AG04449 (cell line): ENCODE measurements at places on chromosomes 13 and 19.

GRCh38 chr13:24185591-24186232 is 25.2 kb downstream of the SPATA13 start:
- DNase-seq, result peak; percentile 73

GRCh38 chr13:32267836-32268439 is 47.2 kb downstream of the ZAR1L start:
- DNase-seq, result no peak

- no peak for DNase-seq
Observed at GRCh38 chr19:2779121-2779740, 3.8 kb downstream of the SGTA start.

DNA sequence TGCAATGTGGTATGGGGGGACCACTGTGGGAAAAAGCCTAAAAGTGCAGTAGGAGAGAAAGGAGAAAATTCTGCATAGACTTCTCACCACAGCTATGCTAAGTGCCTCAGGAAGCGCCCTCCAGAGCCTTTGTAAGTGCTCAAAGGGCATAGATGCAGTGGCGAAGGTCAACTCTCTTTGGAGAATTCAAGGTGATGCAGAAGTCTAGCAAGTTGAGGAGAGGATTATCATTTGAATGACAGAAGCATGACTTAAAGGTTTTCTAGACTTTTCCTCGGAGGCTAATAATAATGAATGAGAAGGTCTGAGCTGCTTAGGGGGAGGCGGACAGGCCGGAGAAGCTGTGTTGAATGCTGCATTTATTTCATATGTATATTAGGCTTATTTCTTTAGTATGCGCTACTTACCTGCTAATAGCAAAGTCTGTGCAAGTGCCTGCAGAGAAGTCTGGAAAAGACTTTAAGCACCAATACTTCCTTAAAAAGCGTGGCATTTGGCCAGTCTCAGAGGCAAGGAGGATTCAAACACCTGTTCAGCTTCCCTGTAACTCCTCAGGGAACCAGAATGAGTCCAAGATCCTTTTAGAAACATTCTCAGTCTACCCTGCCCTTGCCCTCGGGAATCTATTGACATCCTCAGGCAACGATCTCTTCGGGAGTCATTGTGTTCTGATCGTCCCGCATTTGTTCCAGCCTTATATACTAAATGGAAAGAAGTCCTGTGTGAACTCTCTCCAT is 56.2 kb downstream of the FLT1 start:
- DNase-seq, result no peak

GRCh38 chr13:36887758-36888521 is 32.1 kb downstream of the SMAD9 start:
- DNase-seq, result no peak

- no peak for DNase-seq
Observed at GRCh38 chr13:64992314-64992713, 2237.8 kb downstream of the PCDH9 start.

GRCh38 chr13:50140581-50141374 is 125.5 kb downstream of the KCNRG start:
- DNase-seq, result no peak

- DNase-seq, result no peak
Observed at GRCh38 chr19:9828551-9829063, 889 bp downstream of the UBL5 start.

GRCh38 chr13:75455962-75456361 is 26.0 kb downstream of the TBC1D4 start:
- DNase-seq, result no peak

DNA sequence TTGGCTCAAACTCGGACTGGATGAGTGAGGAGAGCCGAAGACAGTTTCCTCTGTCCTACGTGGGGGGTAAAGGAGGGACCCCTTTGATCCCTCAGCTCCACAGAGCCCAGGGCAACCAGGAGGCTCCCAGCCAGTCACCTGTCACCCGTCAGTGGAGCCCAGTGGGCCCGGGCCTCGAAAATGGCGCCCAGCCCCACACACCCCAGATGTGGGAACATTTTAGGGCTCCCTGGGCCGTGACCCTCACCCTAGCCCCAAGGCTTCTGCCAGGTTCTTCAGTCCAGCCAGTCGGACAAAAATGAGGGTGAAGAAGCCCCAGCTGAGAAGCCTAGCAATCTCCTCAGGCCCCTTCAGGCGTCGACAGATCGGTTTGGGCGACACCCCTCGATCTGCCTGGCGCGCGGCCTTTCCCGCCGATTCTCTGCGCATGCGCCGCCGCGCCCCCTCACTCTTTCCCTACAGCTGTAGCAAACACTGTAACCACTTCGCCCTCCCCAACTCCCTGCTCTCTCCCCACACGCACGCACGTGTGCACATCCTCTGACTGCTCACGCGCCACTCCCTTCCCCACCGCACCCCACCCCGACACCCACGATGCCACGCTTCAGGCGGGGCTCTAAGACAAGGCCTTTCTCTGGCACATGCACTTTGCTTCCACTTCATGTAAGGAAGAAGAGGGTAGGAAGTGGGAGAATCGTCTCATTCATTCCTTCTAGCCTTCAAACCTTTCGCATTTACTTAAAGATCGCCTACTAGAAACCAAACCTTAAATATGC is at the start of gene SLC6A16:
TSS of gene SLC6A16 (minus strand) at position 391 of the 776 bp plus-strand sequence. CDS start 13,844 bp downstream, outside the sequence.
- DNase-seq, result no peak

- no peak for DNase-seq
Observed at GRCh38 chr19:5947435-5947834, 30.5 kb downstream of the RANBP3 start.

DNA sequence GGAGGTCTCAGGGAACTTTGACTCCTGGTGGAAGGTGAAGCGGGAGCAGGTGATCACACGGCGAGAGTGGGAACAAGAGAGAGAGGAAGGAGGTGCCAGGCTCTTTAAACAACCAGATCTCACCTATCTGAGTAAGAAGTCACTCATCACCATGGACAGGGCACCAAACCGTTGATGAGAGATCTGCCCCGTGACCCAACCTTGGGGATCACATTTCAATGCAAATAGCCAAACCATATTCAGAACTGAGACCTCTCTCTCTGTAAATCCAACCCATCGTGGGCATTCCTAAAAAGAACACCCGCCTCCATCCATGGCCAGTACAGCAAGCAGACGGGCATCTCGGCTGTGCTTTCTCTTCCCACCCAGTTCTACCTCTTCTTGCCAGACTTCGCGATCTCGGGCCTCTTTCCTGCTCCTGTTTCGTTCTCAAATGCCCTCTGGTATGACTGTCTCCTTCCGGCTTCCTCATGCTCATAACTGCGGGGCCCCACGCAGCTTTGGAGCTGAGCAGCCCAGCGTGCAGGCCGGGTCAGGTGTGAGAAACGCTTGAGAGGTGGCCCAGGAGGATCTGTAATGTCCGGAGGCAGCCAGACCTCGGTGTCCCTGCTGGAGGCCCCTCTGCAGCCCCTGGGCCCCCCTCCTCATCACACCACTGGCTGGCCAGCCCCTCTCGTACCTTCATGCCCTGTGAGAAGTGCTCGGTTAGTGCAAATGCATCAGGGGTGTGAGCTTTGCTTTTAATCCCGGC is 97.0 kb upstream of the GPR183 start:
- no peak for DNase-seq

DNA sequence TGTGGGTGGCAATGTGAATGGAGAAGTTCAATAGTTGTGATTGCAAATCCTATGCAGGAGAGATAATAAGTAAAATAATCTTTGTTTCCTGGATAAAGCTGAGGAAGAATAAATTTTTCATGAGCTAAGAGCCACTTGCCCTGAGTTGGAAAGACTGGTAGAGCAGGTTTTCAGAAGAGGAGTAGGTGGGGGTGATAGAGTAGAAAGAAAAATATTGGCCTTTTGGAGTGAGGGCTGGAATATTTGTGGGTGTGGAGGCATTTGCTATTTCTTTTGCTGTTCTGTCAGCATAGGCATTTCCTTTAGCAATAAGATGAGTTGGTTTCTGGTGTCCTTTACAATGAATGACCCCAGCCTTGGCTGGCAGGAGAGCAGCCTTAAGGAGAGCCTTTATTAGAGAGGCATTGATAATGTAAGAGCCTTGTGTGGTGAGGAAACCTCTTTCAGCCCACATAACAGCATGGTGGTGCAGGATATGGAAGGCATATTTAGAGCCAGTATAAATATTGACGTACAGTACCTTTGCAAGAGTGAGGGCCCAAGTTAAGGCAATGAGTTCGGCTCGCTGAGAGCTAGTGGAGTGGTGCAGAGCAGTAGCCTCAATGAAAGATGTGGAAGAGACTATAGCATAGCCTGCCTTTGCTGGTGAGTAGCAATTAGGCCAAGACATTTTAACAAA is 11.6 kb upstream of the ZNF431 start:
- DNase-seq, result no peak

- DNase-seq, result no peak
Observed at GRCh38 chr19:13146763-13147563, 3.2 kb downstream of the STX10 start.

GRCh38 chr13:32616883-32617511 is 30.7 kb downstream of the PDS5B start:
- no peak for DNase-seq

DNA sequence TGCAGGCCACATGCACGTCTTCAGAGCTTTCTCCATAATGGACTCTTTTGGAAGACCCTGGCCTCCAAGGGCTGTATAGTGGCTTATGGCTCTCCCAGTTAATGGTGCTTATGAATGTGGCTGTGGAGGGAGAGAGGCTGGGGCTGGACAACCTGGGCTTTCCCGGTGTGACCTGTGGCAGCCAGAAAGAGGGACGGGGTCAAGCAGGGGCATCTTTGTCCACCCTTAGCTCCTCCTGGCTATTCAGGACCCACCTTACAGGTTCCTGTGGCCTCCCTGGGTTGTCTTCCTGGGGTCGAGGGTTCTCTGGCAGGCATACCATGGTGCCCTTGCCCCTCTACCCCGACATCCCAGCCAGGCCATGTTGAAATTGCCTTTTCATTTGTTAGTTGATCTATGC is 75.6 kb downstream of the SIPA1L3 start:
- DNase-seq, result no peak

- no peak for DNase-seq
Observed at GRCh38 chr13:40189426-40189825, 477.0 kb downstream of the FOXO1 start.

DNA sequence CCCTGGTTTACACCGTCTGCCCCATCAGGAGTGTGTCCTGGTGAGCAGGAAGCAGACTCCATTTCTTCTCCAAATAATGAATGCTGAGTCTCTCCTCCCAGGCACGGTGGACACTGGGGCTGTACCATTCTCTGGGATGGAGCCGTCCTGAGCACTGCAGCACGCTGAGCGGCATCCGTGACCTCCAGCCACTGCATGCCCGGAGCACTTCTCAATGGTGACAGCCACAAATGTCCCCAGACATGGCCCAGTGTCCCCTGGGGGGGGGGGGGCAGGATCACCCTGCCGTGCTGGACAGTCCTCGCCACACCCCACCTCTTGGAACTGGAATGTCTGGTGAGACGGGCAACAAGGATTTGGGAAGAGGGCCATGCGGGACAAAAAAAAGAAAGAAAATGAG is 37.4 kb downstream of the GNG7 start:
- no peak for DNase-seq

DNA sequence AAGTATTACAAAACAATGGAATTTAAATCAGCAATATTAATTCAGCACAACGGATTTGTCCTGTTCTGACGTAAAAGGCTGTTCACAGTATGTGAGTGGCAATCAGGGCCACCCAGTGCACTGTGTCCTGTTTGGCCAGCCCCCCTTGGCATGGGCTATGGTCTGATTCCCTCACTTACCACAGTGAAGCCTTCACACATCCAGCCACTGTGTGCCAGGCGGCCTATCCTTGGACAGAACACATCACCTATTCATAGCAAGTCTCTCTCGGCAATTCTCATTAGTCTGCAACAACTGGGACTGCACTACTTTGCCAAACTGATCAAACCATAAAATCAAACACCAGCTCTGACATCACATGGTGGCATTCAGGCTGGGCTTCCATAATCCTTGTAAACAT is 221.5 kb upstream of the TSHZ3 start:
- DNase-seq, result no peak

DNA sequence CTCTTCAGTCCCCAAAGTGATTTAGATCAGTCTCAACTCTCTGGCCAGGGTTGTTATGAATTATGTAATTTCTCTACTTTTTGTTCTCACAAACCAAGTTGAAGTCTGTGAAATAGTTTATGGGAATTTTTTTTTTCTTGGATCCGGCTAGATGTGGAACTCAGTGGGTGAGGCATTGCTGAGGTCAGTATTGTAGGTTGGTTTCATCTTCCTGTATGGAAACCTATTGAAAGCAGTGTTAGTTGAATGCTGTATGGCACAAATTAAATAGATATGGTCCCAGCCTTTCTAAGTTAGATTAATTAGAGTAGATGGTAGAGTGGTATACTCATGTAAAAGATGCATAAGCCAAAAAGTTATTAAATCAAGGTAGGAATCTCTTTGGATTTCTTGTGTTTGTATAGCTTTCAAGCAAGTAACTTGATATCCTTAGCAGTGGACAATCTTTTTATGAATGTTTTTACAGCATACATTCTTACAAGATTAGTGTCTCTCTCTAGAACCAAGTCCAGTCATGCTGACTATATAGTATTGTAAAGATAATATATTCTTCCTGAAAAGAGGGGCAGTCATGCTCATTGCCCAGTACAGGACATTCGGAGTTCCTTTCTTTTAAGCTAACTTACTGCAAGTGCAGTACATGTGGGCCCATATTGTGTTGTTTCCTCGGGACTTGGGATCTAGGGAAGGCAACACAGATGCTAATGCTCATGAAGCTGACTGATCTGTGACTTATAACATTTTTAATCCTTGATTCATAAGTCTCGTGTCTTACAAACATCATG is 2541.1 kb downstream of the PCDH9 start:
- DNase-seq, result peak; percentile 33

DNA sequence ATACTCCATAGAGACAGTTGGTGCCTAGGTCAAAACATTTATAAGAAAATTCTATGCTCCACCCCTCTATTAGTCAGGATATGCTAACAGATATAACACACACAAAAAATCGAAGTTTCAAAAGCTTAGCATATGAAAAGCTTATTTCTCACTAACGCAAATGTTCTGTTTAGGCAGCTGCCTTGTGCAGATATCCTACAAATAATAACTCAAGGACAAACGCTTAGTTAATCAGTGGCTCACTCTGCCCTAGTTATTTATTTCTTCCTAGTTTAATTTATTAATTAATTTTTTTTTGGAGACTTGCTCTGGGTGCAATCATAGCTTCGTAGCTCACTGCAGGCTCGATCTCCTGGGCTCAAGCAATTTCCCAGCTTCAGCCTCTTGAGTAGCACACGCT is 259.7 kb upstream of the GPC6 start:
- no peak for DNase-seq

DNA sequence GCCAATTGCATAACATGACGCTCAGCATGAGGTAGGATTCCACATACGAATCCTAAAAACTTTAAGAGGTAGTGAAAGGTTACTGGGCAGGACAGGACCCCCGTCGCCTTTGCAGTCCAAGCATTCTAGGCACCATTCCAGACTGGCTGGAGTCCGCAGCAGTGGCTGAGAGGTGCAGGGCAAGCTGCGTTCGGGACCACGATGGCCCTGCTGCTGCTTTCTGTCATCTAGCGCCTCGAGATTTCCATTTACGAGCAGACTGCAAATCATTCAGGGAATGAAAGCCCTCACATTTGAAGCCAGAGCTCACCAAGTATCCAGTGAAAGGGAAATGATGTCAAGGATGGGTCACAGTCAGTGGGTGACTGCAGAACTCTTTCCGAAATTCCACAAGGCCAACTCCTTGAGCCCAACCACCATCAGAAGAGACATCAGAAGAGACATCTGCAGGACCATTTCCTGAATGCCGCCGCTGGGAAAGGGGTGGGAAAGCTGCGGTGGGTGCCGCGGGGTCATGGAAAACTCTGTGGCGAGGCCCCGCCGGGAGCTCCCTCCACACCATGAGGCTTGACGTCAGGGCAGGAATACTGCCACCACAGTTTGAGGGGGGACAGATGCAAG is 88.3 kb downstream of the COL4A1 start:
- DNase-seq, result no peak

- no peak for DNase-seq
Observed at GRCh38 chr19:9941231-9941630, 4.9 kb upstream of the OLFM2 start.

- no peak for DNase-seq
Observed at GRCh38 chr13:26425443-26426358, 131.8 kb upstream of the WASF3 start.
